Activated CD4-positive, alpha-beta T cell treated with anti-CD3 and anti-CD28 coated beads for 24 hours (primary cell): ENCODE measurements at places on chromosomes 13 and 19.

DNA sequence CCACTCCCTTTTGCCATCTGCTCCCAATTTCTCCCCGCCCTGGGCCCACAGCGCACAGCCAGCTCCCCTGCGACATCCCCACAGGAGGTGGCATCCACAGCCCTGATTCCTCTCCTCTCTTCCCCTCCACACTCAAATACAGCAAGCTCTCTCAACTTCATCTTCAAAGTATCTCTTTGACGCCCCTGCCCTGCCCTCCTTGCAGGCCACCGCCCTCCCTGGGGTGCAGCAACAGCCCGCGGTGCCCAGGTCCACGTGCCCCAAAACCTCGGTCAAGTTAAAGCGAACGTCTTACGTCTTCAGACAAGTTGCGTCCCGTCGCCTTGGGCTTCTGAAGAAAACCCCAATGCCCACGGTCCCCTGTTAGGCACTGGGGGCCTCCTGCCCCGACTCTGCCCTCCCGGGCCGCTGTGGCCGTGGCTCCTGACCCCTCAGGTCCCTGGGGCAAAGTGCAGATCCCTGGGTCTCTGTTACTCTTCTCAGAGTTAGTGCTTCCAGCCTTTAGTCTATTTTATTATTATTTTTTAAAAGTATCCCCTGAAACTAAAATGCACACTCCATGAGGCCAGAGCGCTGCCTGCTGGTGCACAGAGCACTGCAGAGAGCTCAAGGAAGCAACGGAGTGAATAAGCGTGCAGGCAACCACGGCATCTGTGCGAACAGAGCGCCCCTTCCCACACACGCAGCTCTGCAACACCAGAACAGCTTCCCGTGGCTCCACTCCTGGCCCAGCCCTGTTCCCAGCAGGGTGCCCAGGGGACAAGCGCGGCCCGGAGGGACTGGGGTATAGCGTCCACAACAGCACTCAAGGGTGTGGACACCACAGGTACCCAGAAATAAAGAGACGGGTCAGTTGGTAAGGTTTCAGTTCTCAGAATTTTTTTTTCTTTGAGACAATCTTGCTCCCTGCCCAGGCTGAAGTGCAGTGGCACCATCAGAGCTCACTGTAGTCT lies 26.4 kb downstream of the IL17D start:
- no peak for DNase-seq

GRCh38 chr19:57099199-57099661 lies 20.6 kb upstream of the USP29 start:
- DNase-seq = peak; percentile 57

DNA sequence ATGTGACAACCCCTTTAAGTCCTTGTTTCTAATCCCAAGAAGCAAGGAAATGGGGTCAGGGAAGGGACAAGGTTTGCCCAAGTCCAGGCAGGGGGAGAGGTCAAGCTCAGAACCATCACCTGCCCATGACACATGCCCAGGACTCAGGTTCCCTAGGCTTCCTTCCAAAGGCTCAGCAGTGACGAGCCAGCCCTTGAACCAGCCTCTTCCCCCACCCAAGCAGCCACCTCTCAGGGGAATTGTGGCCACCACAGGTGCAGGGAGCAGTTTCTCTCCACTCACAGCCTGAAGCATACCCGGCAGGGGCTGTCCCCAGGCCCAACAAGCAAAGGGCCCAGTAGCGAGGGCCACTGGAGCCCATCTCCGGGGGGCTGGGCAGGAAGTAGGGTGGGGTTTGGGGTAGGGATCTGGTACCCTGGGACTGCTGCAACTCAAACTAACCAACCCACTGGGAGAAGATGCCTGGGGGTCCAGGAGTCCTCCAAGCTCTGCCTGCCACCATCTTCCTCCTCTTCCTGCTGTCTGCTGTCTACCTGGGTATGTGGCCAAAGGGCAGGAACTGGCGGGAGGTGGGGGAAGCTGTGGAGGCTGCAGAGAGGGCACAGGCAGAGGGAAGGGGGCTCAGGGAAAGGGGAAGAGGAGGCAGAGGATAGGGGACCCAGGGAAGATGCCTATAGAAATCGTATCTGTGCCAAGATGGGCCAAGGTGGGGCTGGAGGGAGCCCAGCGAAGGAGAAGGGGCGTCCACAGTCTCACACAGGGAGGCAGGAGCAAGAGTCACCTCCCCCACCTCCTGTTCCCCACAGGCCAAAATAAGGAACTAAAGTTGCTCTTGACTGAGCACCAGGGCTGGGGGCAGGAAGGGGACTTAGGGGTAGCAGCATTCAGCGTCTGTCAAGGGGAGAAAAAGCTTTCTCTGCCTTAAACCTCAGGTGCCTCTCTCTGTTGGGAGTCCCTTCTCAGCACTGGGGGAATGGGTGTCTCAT lies at the start of gene CD79A:
CD79A (plus strand) TSS at position 433 of the 986 bp plus-strand sequence; CDS start at position 459, 26 bp downstream.
- no peak for DNase-seq

DNA sequence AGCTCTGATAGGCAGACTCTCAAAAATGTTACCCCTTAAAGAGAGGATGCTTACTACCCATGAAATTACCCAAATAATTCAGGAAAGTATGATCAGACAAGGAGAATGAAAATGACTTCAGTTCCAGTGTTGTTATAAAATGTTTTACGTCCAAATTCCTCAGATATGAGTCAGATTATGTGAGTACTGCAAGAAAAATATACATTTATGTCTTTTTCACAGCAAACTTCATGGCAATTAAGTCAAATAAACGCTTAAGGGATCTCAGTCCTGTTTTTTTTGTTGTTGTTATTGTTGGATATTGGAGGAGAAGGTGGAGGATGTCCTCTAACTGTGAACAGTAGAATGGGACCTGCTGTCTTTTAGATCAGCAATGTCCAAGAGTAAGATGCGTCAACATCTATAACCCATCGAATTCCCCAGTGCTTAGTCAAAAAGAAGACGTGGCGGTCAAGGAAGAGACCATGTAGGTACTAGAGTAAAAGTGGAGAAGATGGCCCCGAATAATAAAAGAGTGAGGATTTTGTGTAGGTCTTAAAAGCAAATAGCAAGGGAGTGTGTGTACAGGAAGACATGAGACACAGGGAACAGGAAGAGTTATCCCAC lies 215.4 kb upstream of the IRS2 start:
- no peak for DNase-seq

DNA sequence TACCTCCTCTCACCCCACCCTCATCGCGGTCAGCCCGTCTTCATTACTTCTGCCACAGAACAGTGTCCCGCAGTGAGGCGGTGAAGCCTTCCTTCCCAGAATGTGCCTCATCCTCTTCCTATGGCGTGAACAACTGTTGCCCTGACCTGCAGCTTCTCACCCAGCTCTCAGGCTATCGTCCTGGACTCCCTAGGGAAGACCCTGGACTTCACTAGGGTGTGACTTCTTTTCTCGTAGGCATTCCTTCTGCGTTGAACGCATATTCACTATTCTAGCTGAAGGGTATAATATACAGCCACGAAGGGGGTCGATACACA lies 982 bp downstream of the ZNF865 start:
- DNase-seq = no peak

- DNase-seq = no peak
Measured at GRCh38 chr13:112444416-112445399, 68.6 kb downstream of the SPACA7 start.

DNA sequence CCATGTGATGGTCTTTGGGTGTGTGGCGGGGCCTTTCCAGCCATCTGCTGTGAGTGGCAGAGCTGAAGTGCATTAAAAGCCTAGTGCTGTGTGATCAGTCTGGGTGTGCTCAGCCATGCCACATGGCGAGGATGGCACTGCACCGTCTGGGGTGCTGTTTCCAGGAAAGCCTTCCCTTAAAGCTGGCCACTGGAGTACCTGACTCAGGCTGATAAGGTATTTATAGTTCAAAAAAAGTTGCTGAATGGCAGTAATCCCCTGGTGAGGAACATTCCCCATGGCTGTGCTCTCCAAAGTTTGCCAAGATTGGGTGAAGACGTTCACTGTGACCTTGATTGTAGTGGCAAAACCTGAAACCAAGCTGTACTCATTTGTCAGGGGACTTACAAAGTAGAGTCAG lies 6.0 kb downstream of the GPI start:
- no peak for DNase-seq

DNA sequence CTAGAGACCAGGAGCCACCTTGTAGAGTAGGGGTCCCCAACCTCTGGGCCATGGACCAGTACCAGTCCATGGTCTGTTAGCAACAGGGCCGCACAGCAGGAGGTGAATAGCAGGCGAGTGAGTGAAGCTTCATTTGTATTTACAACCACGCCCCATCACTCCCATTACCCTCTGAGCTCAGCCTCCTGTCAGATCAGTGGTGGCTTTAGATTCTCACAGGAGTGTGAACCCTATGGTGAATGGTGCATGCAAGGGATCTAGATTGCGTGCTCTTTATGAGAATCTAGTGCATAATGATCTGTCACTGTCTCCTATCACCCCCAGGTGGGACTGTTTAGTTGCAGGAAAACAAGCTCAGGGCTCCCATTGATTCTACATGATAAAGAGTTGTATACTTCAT lies 303.6 kb downstream of the KCNRG start:
- no peak for DNase-seq

DNA sequence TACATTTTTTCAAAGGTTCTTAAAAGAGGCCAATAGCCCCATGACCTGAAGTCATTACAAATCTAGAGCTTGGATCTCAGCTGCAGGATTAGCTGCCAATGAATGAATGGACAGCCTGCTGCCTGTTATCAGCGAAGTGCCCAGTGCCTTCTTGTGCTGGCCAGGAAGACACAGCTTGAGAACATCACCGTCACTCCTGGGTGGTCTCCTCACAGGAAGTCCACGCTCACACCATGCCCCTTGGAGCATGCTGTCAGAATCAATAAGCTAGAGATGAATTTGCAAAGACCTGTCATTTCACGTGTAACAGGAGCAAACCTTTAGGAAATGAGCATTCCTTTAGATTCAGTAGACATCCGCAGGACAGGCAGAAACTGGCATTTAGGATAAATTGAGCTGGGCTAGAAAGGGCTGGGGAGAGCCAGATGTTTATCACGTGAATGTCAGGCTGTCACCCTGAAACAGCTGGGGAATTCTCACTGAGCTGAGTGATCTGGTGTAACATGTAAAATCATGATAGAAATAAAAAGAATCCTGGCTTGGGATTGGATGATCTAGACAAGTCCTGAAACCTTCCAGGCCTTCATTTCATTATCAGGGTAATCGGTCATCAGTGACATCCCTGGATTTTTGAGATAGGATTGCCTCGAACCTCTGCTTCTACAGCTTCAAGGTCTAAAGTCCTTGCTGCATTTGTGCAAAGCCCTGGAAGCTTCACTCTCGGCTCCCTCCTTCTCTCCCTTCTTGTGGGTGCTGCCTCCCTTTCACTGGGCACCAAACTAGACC lies 49.9 kb upstream of the MEDAG start:
- DNase-seq = no peak

- DNase-seq = peak; percentile 64
Measured at GRCh38 chr19:17496337-17496997, 15.0 kb upstream of the PGLS start.

- DNase-seq = no peak
Measured at GRCh38 chr19:54644056-54644455, 13.8 kb downstream of the LILRB1 start.

DNA sequence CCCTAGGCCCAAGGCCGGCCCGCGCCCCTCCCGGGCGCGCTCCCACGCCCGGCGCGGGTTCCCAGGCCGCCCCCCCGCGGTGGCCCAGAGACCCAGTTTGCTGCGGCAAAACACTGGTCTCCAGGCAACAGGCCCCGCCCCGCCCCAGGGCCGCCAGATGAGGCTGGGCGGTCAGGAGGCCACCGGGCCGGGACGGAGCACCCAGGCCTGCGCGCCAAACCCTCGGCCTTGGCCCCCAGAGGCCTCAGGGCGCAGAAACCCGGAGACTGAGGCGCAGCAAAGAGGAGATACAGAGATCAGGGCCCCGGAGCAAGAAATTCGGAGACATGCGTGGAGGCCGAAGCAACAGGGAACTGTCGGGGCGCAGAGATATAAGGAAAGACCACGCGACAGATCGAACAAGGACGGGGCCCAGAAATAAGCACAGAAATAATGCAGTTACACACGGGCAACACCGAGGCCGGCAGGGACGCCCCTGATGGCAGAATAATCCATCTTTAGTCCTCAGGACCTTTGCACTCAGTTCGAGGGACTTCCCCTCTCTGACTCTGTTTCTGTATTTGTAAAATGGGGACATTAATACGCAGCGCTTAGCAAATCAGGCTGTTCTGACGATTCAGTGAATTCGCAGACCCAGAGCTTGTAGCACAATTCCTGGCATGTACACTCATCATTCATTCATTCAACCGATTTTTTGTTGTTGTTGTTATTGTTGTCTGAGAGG lies 20.8 kb upstream of the ERCC1 start:
- peak; percentile 63 for DNase-seq
